ENCODE measurements at places on chromosomes 16 and 17.

- no peak for DNase-seq
These were observed 190.3 kb upstream of the IRX6 start for GRCh38 chr16:55133654-55134053.

DNA sequence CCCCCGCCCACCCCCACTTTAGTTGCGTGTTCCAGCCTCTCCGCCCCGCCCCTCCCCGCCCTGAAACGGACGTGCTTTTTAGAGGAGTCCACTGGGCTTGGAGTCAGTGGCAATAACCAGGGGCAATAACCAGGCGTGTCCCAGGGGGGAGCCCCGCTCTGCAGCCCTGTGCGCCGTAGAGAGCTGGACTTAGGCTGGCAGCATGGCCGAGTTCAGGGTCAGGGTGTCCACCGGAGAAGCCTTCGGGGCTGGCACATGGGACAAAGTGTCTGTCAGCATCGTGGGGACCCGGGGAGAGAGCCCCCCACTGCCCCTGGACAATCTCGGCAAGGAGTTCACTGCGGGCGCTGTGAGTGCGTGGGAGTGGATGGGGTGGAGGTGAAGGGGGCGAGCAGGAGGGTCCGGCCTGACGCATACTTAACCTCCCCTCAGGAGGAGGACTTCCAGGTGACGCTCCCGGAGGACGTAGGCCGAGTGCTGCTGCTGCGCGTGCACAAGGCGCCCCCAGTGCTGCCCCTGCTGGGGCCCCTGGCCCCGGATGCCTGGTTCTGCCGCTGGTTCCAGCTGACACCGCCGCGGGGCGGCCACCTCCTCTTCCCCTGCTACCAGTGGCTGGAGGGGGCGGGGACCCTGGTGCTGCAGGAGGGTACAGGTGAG lies at the start of gene ALOX15B:
TSS of gene ALOX15B (plus strand) at position 106 of the 657 bp plus-strand sequence. CDS start at position 203, 97 bp downstream.
- no peak for DNase-seq

GRCh38 chr16:10180771-10181163 lies 1.5 kb downstream of the GRIN2A start:
- DNase-seq = no peak

DNA sequence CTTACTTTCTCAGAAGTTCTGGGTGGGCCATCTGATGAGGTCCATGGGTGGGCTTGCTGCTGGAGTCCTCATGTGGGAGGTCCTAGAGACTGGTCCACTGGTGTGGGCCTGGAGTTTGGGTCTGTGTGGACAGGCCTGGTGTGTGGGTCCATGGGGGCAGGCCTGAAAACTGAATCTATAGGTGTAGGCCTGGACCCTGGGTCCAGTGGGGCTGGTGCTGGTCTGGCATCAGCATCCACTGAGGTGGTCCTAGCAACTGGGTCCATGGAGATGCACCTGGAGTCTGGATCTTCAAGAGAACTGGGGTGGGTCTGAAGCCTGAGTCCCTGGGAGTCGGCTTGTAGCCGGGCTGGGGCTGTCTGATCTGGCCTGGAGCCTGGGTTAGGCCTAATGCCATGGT lies 253.8 kb upstream of the CCL2 start:
- no peak for DNase-seq

- no peak for DNase-seq
These were observed 13.7 kb downstream of the PIEZO1 start for GRCh38 chr16:88771294-88771772.

GRCh38 chr17:7211491-7212273 lies 8.0 kb downstream of the DLG4 start:
- DNase-seq = no peak

DNA sequence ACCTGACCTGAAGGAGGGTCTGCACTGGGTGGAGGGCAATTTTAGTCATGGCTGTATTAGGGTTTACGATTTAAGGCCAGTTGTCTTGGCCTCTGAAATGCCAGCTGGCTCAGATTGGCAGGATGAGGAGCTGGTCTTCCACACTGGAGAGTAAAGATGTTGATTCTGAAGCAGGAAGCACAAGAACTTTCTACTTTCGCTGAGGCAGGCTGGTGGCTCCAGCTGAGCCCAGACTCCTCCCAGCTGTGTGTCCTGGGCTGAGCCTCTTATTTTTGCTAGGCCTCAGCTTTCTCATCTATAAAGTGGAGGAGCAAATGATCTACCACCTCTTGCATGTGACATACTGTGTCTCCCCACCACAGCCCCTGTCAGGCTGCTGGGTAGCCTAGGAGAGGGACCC lies 74.4 kb downstream of the MRM1 start:
- DNase-seq = no peak

DNA sequence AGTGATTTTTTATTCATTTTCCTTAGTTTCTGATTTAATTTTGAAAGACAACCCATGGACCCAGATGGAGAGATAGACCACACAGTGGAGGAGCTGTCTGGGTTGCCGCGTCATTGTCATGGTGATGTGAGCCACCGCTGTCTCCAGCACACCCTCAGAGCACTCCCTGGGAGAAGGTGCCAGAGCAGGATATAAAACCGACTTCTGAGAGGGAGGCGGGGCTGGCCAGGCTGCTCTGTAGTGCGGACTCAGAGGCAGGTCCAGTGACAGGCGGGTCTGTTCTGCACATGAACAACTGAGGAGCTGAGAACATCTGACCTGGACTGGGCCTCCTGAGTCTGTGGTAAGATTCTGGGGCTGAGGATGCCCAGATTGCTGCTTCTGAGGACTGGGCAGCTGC lies 216.3 kb upstream of the NLRP1 start:
- DNase-seq = no peak
